Myocyte (in vitro differentiated cells): ENCODE measurements at places on chromosomes 3 and 15. TPM values are rescaled to one million over a fixed set of nuclear protein-coding genes. Genes with fewer than 3 reads are reported as not detected.

Gene EFCC1
- 1.6 and 4.6 TPM in 2 replicates for total RNA-seq

Gene IL5RA
- total RNA-seq: not detected in 2 replicates

Gene TMEM212
- not detected in 2 replicates for total RNA-seq

Gene ARL13B
- 6.0 and 9.4 TPM in 2 replicates for total RNA-seq

DNA sequence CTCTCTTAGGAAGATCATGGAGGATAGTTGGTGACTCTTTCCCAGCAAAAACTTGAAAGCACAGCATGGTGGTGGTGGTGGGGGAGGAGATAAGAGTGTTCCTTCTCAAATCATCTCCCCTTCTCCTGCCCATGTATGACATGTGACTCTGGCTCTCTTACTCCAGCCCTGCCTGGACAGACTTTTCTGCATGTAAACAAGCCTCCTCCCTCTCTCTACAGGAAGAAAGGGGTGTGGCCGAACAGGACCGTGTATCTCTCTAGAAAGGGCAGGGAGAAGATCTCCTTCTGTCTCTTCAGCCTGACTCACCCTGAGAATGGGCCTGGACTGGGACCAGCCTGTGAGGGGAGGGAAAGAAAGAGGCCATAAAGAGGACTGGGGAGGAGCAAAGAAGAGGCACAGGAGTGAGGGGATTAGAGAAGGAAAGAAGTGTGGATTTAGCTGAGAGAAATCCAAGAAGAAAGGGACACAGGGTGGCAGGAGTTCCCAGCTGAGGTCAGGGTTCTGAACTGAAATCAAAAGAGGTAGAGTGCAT, 1.5 kb downstream of the CELF6 start:
- DNase-seq: no peak

DNA sequence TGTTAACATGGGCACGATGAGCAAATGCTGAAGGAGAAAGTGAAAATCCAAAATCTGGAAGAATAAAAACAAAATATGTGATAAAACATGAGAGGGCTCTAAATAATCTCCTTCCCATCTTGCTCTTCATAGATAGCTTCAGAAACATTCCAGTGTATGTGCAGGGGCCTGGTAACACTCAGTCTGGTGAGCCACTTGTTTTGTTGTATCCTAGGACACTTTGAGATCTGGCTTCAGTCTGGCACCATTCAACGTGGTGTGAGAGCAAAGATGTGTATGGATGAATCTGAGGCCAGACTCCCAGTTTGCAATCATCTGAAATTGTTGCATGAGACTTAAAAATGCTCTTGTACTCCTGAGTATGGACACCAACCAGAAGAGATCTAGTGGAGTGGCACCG, 337.2 kb upstream of the ZNF385D start:
- no peak for DNase-seq

DNA sequence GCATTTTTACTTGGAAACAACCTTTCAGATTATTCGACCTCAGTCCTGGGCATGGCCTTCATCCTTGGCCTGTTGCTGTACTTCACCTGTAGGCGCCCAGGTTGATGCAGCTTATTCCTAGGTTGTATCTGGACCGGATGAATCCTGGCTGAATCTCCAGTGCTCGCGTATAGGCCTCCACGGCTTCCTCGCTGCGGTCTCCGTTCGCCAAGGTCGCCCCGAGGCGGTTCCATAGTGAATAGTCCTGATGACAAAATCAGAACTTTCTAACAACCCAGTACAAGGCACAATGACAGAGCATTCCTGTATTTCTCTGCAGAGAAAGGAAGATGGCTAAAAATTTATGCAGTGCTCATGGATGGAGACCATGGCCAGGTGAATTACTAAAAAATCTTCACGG, 154.7 kb downstream of the USP13 start:
- DNase-seq: no peak

- no peak for DNase-seq
These were observed 139.9 kb upstream of the TLE3 start for GRCh38 chr15:70237626-70238025.

- DNase-seq: no peak
These were observed 107.1 kb upstream of the TSC22D2 start for GRCh38 chr3:150300852-150301517.

GRCh38 chr3:105232553-105232952, 134.2 kb upstream of the ALCAM start:
- no peak for DNase-seq

DNA sequence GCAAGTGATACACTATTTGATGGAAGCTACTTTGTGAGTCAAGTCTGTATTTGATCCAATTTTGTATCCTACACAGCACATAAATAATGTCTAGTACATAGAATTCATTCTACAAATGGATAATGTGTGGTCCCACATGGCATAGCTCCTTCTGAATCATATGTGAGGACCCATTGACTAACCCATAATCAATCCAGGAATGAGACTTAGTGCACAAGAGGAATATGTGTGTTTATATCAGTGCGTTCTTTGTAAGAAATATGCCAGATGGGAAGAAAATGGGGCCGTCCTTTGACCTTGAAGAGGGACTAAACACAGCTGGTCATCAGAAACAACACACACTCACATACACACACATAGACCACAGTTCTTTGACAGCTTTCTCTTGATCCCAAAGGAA, 282.7 kb upstream of the SEMA6D start:
- DNase-seq: no peak

DNA sequence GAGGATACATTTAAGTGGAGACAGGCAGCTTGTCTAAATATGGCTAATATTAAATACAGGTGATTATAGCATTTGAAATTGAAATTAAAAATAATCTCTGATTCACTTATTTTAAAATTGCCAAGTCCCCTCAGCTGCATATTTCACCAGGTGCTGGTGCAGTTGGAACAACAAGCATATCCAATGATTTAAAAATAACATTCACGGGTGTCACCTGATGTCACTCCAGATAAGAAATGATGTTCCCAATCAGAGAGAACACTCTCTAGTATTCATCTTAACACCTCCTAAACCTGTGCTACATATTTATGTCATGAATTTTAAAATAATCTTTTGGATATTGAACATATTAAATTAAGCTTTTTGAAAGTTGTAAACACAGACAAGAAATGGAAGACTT, 249.9 kb downstream of the CADM2 start:
- DNase-seq: no peak

- peak; percentile 40 for DNase-seq
These were observed 401 bp downstream of the RAMAC start for GRCh38 chr15:82986442-82986780.

GRCh38 chr3:45571969-45572368, 22.6 kb upstream of the LIMD1 start:
- DNase-seq: no peak

- DNase-seq: no peak
These were observed 22.0 kb downstream of the CXCR6 start for GRCh38 chr3:45965253-45965652.

GRCh38 chr3:87025661-87026645, 35.0 kb upstream of the VGLL3 start:
- peak; percentile 48 for DNase-seq

DNA sequence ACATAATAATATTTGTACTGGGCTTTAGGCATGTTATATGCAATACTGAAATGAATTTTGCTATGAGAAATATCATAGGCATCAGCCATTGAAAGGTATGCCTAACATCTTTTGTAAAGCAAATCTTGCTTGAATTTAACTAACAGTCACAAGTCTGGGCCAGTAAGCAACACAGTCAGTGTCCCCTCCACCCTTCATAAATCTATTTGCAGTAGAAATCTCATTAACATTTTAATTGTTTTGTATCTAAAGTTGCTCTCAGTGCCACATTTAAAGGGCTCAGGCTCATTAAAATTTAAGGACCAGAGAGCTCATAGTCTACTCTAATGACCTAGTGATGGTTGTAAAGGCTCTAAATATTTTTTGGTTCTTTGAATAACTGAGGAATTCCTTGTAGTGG, 167.2 kb upstream of the GOLIM4 start:
- DNase-seq: no peak

DNA sequence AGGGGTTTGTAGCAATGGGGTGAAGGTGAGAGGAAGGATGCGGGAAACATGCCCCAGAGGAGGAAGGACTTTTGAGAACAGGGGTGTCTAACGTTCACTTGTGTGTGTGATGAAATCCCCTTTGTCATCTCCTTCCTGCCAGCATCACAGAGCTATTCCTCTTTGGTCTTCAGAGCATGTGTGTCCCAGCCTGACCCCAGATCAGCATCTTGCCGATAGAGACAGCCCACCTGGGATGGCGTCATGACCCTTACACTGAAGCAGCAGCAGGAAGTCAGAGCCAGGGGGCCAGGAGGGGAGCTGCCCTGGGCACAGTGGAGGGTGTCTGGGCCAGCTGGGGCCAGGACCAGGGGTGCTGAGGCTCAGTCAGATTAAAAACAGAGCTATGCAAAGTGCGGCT, 29.9 kb upstream of the GRIP2 start:
- no peak for DNase-seq

DNA sequence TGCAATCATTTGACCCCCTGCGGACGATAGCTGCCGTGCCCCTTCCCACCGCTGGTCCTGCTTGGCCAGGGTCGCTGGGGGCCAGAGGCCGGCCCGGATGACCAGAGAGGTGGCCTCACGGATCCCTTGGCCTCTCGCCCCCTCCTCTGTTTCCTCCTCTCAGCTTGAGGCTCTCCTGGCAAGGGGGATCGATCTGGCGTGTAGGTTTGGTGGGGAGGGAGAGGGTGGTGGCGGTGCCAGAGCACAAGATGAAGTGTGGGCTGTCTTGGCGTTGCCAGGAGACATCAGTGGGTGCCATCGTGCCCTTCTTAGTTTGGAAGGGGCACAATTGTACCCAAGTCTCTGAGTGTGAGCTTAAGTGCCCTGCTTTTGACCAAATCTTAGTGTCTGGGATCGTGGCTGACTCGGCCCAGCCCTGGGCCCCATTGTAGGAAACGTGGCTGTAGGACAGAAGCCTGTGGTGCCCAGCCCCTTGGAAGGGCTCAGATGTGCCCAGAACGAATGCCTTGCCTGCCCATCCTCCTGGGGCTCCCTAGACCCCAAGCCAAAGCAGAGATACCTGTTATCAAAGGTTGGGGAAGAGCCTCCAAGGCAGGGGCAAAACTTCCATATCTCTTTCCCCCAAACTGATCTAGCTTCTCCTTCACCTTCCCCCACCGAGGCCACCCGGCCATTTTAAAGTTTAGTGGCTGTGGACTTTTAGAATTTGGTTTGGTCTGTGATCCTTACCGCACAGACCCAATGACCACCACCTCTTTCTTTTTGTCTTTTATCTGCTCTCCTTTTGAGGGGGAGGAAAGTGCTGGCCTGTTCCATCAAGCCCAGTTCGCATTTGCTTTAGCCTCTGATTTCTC, 14.4 kb downstream of the NR2F2 start:
- no peak for DNase-seq

- no peak for DNase-seq
These were observed 32.4 kb downstream of the CCDC12 start for GRCh38 chr3:46944191-46944590.

DNA sequence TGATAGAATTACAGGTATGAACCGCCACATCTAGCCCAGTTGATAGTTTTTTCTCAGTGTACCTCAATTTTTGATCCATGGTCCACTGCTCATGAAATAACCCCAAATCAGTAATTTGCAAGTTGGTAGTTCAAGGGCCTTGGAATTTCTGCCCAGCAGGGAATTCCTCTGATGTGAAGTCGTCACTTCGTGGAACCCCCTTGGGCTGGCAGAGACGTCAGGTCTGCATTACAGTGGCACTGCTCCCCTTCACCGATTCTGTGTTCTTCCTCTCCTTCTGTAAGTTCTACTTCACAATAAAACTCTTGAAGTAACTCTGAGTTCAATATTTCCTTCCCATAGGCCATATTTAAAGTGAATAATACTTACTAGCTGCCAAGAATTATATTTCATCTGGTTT, 881.0 kb downstream of the OTOL1 start:
- DNase-seq: no peak

DNA sequence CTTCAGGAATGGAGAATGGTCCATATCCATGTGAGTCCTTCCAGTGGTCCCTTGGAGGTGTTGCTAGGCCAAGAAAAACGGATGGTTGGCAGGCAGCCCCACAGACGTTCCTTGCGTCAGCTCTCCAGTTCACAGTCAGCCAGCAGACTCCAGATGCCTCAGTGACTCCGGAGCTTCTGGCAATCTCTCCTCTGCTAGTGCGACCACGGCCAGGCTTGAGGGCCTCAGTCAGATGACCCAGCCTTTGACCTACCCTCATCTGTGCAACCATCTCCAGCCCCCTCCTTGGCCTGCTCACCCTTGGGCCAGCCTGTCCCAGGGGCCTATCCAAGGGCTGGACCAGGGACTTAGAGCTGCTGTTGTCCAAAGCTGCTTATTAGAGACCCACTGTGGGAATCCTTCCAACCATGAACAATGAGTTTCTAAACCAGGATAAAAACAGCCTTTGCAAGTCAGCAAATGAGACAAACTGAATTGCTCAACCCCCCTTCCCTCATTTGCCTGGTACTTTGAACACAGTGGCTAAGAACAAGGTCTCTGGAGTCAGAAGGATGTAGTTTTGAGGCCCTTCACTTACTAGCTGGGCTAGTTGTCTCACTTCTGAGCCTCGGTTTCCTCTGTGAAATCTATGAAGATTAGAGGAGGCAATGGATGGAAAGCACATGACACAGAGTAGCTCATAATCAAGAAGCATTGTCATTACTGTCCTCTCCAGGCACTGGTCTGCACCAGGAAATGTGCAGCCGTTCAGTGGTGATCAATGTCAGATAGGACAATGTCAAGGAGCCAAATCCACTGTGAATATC, 44.8 kb downstream of the ANP32A start:
- DNase-seq: no peak

GRCh38 chr3:70737666-70738290, 425.3 kb upstream of the MDFIC2 start:
- DNase-seq: no peak

GRCh38 chr3:156252656-156253055, 132.3 kb downstream of the KCNAB1 start:
- no peak for DNase-seq
